ENCODE measurements at places on chromosomes 6 and 20.

DNA sequence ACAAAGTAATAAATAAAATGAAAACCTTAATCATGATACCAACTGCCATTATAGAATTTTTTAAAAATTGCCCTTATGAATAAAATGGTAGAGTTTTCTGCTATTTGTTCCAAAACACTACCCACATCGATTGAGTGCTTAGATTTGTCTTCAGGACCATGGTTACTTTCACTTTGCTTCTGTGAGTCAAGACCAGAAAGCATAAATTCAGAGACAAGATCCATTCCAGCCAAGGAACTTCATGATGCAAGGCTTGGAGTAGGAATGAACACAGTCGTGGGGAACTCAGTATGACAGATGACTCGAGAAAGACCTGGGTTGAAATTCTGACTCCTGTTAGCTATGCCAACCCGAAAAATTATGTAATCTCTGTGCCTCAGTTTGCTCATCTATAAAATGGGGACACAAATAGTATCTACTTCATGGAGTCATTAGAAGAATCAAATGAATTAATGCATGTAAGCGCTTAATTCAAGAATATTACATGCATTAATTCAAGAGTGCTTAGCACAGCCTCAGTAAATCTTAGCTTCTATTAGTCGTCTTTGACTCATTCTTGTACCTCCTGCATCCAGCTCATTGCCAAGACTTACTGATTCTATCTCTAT lies 72.5 kb upstream of the MYLIP start:
- DNase-seq: no peak

- peak; percentile 8 for DNase-seq
Measured at GRCh38 chr6:30554962-30555815, 1.1 kb downstream of the GNL1 start.

DNA sequence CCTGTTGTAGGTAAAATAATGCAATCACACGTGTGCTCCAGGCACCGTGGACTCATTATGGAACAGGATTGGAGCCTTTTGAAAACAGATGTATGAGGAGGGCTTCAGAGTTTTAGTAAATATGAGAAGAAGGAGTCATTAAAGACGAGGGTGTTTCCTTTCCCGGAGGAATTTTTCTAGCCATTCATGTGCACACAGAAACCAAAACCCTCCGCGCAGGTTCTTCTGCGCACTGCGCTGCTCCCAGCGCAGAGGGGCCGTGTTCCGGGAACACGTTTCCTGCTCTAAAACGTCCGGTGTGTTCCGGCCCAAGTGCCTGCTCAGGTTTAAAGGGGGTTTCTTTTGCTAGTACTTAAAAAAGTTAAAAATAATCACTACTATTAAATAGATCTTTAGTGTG lies 11.6 kb downstream of the GPR31 start:
- DNase-seq: no peak

- DNase-seq: no peak
Measured at GRCh38 chr20:48656661-48657211, 171.1 kb downstream of the PREX1 start.

DNA sequence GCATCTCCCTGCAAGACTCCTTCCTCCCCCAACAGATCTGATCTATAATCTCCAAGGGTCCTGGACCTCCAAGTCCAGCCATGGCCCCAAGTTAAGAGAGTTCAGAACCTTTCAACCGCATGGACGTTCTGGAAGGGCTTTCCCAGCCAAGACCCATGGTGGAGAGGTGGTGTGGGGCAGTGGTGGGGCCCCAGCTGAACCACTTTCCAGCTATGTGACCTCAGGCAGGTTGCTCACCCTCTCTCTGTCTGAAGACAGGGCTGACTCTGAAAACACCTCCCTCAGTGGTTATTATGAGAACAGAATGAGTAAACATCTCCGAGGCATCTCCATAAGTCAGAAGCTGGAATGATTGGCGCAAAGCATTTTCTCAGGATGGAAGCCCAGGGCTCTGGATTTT lies 887 bp downstream of the CLPS start:
- no peak for DNase-seq

DNA sequence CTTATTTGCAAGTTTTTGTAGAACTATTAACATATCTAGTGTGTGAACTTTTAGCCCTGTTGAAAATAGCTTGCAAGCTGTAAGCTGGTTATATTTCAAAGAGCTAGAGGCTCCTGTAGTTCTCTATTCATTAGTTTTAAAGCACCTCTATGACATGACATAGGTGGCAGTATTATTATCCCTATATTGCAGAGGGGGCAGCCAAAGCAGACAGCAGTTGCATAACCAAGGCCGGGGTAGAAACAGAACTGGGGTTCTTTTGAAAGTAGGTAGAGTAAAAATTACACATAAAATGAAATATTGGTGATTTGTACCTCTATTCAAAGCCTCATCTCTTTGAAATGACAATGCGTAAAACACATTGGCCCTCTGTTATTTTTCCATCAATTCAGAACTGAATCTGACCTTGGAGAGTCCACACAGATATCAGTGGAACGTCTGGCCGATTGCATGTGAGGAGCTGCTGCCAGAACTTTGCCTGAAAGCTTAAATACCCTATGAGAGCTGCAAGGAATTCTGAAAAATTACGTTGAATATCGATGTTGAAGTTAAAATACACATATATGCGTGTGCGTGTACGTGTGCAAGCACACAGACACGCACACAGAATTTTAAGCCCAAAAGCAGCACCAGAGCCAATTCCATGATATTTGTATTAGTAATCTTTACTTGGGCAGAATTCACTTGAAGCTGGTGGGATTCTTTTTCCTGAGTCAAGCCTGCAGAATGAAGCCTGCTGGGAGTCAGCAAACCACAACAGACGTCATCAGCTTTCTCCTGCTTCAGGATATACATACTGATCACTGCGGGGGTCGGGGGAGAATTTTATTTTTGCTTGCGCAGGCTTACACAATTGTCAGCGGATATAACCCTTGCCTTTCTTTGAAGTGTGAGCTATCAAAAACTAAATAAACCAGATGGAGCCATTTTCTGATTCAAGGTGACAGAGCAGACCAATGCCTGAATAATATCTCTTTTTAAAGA lies 163.2 kb downstream of the PDE7B start:
- DNase-seq: no peak

DNA sequence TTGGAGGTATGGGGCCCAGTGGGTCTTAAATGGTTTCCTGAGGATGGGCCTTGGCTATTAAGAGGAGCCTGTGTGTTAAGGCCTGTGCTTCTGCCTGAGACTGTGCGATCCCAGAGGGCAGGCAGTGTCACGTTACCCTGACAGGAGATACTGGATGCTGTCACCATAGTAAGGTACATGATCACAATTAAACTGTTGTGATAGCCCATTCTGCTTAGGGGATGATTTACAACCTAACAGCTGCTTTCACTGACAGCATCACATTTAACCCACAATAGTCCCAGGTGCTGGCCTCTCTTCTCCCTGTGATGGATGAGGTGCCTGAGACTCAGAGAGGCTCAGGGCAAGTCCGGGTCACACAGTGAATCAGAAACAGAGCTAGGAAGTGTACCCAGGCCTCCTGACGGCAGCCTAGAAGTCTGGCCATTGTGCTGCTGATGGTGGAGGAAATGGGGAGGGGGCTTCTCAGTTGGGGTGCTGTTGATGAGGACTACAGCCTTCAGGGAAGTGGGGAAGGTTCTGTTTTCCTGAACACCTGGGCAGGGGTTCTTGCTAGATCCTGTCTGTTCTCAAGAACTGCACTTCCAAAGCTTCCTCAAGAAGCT lies 97.3 kb downstream of the MDGA1 start:
- no peak for DNase-seq

GRCh38 chr6:157267654-157268053 lies 55.7 kb downstream of the TMEM242 start:
- no peak for DNase-seq

- peak; percentile 79 for DNase-seq
Measured at GRCh38 chr20:62642051-62642665, at the start of gene SLCO4A1. TSS of gene SLCO4A1 (plus strand) at chr20:62642503. CDS start at chr20:62656455, 13,952 bp downstream.

GRCh38 chr6:89413006-89413400 lies 930 bp upstream of the RRAGD start:
- no peak for DNase-seq

DNA sequence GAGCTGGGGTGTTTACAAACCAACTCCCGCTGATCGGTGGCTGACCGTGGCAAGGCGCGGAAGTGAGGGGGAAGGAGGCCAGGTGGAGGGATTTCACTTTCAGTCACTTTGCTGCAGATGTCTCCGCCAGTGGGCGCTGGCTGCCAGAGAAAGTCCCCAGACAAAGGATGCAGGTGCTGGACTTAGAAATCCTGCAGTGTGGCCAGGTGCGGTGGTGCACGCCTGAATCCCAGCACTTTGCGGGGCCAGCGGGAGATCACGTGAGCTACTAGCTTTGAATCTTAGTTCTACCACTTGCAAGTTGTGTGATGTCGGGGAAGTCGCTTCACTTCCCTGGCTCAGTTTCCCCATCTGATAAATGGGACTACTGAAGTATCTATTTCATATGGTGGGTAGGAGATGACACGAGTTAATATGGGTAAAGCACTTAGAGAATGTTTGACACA lies 180.4 kb downstream of the ZNF217 start:
- DNase-seq: peak; percentile 31
